ENCODE measurements at places on chromosomes 5 and 9.

DNA sequence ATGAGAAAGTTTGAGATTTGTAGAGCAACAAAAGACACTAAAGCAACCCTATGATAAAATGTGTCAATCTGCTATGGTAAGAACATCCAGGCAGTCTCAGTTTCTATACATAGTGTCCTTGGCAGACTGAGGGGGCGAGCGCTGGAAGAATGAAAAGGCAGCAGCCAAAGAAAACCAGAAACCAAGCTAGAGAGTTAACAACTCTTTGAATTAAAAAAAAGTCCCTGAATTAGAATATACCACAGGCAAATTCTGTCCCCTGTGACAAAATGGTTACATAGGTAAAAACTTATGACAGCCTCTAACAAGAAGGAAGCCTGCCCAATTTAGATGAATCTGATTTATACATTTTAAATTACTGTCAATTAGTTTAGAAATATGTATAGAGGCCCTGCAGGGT lies 106.7 kb downstream of the OXCT1 start:
- DNase-seq, result no peak

DNA sequence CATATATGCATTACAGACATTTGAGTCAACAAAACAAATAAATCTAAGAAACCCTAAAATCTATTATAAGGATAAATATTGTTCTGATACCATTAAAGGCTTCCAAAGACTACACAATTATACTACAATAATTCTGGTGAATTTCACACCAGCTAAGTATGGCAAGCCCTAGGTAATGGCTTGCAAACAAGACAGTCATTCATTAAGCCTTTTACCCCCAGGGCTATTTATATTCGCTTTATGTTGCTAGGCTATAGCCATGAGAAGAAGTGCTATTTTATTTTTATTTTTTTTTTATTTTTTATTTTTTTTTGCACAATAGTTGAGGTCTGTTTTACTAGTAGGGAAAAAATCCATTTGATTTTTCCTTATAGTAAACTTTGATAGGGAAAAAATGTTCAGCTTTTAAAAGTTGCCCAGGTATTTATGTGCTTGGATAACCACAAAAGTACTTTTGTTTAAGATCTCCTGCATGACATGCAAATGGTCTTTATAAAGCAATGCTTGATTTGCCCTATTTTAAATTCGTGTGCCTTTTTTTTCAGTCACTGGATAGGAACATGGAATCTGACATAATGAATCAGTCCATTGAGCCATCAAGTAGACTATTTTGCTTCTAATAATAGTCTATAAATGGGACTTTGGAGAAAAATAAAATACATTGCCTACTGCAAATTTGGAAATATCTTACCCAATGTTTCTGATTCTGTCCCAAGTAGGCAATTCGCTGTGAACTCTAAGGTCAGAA lies 946.3 kb upstream of the COX7C start:
- DNase-seq, result no peak

GRCh38 chr9:90893706-90894105 lies 92.1 kb downstream of the SYK start:
- no peak for DNase-seq

DNA sequence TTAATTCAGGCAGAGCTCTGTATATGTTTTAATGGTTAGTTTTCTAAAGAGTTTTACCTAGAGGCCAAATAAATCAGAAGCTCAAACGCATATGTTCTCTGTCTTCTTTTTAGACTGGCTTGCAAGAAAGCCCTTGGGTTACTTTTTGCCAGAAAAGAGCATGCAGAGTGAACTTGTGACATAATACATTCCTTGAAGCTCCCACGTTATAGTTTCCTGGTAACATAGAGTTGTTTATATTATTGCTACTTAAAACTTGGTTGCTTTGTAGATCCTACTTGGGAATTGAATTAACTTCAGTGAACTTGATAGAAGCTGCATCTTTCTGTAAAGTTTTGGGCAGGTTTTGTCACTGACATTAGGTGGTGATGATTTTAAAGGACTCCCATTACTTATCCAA lies 102.9 kb downstream of the C9orf152 start:
- DNase-seq, result no peak

DNA sequence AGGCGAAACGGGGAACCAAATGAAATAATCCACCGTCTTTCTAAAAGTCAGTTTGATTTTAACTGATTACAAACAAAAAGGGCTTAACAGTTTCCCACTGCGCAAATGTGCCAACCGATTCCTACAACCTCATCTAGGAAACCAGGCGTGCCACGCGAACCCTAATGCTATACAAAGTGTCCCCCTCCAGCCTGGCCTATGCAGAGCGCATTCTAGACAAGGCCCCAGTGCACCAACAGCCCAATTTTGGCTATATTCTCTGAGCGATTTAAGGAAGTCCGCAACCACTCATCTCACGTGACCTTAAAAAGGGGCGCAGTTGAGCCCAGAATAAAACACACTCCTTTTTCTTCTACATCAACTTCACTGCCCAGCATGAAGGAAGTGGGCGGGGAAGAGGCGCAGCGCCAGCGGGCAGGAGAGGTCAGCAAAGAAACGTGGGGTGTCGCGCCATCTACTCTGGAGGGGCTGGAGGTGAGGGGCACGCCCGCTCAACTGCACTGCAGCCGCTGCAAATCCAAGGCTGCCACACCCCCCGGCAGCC lies 779 bp downstream of the FAM13B start:
- no peak for DNase-seq

DNA sequence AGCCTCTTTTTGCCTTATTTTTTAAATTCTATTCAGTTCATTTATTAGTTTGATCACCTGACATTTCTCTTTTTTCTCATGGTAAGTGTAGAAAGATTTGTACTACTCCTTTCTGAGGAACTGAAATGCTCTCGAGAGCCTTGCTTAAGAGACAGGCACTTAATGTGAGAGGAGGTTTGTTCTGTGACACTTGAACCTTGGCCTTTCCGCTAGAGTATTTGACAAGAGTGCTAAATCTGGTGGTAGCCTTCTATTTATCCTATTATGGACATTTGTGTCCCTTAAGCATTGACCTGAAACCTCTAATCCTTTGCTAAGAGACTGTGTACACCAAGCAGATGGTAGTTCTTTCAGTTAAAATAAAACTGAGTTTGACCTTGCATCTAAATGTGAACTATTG lies 805.0 kb upstream of the PTPRD start:
- DNase-seq, result no peak

DNA sequence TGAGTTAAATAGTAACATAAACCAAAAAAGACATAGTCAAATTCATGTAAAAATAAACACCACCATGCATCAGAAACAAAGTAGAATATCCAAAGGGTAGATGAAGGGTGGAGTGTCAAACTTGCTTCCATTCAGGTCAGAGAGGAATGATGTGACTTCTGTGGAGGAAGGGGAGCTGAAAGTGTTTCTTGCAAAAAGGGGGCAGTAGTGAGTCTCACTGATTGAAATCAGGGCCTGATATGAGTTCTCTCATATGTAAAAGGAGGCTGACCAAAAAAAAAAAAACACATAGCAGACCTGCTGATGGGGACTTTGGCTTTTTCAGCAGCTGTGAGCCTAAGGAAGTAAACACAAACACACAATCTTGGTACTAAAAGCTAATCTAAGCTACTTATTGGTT lies 38.8 kb upstream of the RGMB start:
- no peak for DNase-seq

GRCh38 chr9:134198791-134199190 lies 34.4 kb upstream of the RNU6ATAC start:
- no peak for DNase-seq

DNA sequence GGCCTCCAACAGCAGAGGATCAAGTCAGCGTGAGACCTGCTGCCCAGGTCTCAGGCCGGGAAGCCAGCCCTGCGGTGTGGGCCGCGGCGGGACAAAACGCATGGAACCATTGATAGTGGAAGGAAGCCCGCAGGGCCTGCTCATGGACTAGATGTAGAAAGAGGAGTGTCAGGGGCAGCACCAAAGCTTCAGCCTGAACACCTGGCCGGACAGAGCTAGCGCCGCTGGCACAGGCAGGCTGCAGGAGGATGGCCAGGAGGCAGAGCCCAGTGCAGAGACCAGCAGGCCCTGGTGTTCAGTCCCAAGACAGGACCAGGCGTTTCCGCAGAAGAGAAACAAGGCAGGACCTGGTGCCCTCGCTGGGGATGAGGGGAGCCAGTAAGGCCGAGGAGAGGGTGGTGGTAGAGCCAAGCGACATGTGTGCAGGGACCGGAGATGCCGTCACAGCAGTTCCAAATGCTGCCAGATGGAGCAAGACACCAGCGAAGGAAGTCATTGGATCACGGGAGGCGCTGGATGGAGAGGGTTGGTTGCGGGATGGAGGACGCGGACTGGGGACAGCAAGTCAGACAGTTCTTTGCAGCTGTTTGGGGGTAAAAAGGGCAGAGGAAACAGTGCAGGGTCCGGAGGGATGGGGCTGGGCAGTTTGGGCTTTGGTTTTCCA lies 42.1 kb upstream of the OLFM1 start:
- DNase-seq, result no peak

GRCh38 chr5:12313602-12314001 lies 409.4 kb upstream of the CTNND2 start:
- no peak for DNase-seq

DNA sequence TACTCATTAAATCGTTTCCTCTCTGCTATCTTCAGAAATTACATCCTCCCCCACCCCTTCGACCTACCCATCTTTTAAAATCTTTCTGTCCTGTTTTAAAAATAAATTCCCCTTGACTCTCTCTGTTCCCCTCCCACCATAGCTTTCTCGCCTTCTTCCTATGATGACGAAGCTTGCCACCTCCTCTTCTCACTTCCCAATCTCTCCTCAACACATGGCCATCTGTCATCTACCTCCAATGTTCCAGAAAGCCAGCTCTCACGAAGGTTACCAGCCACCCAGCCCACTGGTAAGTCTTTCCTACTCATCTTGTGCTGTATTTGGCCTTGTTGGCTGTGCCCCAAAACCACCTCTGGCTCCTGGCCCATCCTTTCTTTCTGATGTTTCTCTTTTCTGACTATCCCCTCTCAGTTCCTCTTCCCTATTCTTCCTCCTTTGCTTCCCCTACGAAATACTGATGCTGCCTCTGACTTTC lies 346.3 kb downstream of the ENC1 start:
- DNase-seq, result no peak

GRCh38 chr5:123105864-123106263 lies 16.8 kb downstream of the PRDM6 start:
- no peak for DNase-seq

GRCh38 chr9:94950579-94951323 lies 224.3 kb downstream of the AOPEP start:
- DNase-seq, result no peak

GRCh38 chr5:136040746-136041415 lies 12.1 kb downstream of the TGFBI start:
- DNase-seq, result no peak

- DNase-seq, result no peak
These were observed 88.7 kb downstream of the PIP5K1B start for GRCh38 chr9:68793605-68794343.

DNA sequence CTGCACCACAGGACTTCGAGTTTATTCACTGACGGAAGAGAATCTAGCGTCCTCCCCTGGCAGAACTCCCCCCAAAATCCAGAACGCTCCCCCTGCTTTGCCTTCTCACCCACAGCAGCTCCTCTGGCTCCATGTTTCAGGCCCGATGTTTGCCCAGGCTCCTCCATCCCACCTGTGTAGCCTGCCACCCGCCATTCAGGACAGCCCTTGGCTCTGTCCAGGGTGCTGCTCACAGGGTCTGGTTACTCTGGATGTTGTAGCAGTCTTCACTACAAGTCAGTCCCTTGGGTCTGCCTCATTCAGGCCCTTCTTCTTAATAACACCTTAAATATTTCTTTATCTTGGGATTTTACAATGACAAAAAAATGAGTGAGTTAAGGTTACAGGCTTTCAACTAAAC lies 41.3 kb upstream of the SV2C start:
- DNase-seq, result no peak

- no peak for DNase-seq
These were observed 3.8 kb upstream of the PRKAA1 start for GRCh38 chr5:40801771-40802562.

- no peak for DNase-seq
These were observed 564.3 kb downstream of the ZNF608 start for GRCh38 chr5:124182133-124182532.

DNA sequence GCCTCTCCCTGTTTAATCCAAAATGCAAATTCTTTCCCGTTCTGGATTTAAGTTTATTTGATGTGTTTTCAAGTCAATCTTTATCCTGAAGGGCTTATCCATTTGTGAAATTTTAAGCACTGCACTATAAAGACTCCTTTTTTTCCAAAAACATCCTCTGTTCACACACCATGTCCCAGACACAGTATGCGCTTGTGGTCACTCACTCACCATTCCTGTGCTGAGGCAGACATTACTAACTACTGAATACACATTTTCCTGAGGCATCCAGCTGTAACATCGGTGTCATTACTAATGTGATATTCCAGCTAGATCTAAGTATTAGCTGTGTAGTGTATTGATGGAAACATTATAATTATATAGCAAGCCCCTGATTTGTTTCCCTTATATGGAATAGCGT lies 298.4 kb downstream of the KCTD16 start:
- no peak for DNase-seq
